ENCODE measurements at places on chromosomes 16 and 17. TPM values are rescaled to one million over a fixed set of nuclear protein-coding genes. Genes with fewer than 3 reads are reported as not detected.

DNA sequence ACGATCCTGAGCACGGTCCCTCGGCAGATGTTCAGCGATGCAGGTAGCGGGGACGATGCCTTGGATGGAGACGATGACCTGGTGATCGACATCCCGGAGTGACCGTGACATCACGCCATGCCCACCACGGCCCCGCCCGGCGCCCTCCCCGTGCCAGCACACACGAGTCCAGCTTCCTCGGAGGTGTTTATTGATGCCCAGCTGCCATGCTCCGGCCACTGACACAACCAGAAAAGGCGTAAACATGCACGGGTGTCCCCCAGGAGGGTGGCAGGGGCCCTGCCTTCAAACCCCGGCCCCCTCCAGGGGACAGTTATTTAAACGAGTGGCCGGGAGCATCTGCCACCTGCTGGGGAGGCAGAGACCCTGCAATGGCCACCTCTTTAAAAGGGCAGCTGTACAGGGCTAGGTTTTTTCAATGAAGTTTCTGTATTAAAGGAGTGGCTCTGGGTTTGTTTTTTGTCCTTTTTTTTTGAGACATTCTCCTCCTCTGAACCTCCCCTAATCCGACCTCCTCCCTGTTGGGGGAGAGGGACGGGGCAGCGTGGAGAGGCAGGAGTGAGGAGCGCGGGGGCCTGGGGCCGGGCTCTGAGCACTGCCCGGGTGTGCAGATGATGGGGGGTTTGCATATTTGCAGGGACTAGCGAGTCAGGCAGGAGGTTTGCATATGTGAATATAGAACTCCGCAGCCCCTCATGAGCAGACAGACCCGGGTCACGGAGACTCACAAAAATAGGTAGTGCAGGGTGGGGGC is 5.3 kb downstream of the DOC2A start:
- peak; percentile 71 for DNase-seq

GRCh38 chr16:87201052-87201451 is 116.1 kb downstream of the C16orf95 start:
- no peak for DNase-seq

DNA sequence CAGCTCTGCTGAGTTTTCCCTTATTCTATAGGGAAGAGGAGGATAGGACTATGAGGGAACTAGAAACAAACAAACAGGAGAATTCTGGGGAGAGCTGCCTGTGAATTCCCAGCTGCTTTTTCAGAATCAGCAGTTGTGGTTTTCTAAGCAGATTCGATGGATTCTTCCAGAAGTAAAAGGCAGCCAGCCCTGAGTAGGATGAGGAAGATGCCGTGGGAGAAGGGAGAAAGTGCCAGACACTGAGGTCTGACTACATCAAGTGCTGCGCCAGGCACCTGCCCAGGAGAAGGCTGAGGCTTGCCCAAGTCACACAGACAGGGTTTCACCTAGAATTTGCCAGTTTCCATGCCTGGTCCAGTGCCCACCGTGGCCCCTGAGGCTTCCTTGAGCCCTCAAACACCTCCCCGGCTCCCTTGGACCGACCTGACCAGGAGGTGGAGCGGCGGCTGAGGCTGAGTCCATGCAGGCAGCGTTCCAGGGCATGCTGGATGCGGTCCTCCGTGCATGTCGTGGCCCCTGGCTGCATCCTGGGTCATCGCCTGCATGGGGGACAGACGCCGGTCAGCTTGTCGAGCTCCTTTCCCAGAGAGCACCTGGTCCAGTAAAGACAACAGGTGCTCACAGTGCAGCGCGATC is 43.6 kb upstream of the PIK3R6 start:
- no peak for DNase-seq

DNA sequence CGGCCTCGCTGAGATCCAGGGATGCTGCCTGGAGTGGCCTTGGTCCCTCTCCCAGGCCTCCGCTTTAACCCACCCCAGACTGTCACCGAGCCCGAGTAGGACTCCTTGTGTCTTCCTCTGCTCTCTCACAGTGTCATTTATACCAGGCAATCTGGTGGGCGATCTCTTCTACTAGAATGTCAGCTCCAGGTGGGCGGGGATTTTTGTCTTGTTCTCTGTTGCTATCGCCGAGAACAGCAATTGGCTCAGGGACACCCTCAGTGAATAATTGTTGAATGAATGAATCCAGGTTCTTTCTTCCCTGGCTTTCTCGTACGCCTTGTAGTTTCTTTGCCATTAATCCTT is 591 bp downstream of the DHX38 start:
- no peak for DNase-seq

Gene GJC1
- total RNA-seq = not detected

- DNase-seq = peak; percentile 31
Measured at GRCh38 chr16:4404967-4405696, 11.3 kb downstream of the CORO7 start.

- DNase-seq = no peak
Measured at GRCh38 chr16:77308163-77308561, 109.0 kb downstream of the SYCE1L start.

- DNase-seq = no peak
Measured at GRCh38 chr17:32634167-32634566, 147.4 kb downstream of the CDK5R1 start.

GRCh38 chr17:42750739-42751344 is 6.0 kb upstream of the EZH1 start:
- no peak for DNase-seq

DNA sequence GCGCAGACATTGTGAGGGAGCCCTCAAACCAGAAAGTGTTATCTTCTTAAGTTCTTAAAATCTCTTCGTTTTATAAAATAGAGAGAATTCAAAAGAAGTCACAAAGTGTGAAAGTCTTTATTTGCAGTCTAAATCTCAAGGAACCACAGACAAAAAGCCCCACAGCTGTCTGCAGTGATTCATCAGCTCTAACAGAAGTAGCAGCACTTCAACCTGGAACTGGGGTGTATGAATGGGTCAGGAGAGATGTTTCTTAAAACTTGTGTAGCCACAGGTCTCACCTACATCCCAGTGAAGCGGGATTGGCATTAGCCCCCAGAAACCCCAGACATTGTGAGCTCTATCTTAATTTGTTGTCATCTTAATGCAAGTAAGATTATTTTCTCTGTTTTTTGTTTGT is 61.1 kb downstream of the CDYL2 start:
- no peak for DNase-seq

DNA sequence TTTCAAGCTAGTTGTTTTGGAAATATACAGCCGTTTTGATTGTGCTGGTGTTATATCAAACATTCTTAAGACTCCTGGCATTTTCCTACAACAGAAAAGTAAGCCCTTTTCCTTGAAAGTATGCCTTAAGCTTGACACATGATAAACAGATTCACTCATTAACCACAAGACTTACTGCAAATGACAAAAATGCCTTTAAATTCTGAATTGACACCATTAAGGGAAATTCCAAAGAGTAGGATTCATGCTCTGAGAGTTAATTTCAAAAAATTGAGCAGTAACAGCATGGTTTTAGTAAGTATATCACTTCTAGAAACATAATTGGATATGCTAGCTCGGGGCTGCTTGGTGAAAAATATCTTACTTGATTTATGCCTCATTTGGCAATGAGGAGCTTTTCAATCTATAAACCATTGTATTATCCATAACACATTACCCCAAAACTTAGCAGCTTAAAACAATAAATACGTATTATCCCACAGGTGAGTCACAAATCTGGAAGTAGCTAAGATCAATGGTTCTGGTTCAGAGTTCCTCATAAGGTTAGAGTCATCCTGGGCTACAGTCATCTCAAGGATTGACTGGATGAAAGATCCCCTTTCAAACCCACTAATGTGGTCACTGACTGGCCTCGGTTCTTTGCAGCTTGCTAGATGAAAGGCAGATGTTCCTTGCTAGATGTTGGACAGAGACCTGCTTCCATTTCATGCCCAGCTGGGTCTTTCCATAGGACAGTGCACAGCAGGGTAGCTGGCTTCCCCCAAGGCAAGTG is 8.2 kb upstream of the PHAF1 start:
- no peak for DNase-seq

GRCh38 chr17:72692676-72693075 is 399.8 kb downstream of the SLC39A11 start:
- DNase-seq = no peak

GRCh38 chr16:16021988-16022682 is 72.7 kb downstream of the ABCC1 start:
- no peak for DNase-seq

- no peak for DNase-seq
Measured at GRCh38 chr17:69314246-69315065, 12.5 kb downstream of the ABCA5 start.

Gene SLC52A1
- total RNA-seq = 0.17 TPM

DNA sequence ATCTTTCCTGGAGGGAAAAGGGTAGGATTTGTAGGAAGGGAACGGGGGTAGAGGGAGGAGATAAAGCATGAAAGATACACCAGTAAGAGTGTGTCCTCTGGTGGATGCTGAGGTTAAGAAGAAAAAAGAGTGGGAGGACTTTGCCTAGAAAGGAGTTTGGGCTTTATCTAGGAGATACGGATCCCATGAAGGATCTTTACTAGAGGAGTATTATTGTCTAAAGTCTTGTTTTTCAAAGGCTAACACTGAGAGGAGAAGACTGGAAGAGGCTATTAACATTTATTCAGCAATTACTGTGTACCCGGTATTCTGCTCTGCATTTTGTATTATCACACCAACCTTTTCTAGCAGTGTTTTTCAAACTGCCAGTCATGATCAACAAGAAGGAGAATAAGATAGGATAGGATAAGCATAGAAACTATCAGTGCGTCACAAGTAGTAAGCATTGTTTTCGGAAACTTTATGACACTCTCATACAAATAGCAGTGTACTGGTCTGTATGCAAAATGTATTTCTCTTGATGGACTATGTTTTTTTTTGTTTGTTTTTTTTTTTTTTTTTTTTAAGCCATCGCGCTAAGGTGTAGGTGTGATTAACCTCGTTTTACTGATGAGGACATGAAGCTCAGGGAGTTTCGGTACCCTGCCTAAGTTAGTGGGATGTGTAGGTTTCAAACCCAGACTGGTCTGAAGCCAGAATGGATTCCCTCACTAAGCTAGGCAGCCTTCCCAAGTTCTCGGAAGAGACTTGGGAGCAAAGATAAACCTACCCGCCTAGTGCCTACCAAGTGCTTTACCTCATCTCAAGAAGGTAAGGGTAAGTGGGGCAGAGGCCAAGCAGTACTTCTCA is 1.3 kb upstream of the SP2 start:
- no peak for DNase-seq

GRCh38 chr16:58433569-58433951 is 41.3 kb downstream of the GINS3 start:
- no peak for DNase-seq

Gene ALOX15B
- not detected for total RNA-seq

- DNase-seq = no peak
Measured at GRCh38 chr17:81566461-81567126, 14.4 kb upstream of the FAAP100 start.

- DNase-seq = no peak
Measured at GRCh38 chr16:88404769-88405168, 22.0 kb downstream of the ZNF469 start.

DNA sequence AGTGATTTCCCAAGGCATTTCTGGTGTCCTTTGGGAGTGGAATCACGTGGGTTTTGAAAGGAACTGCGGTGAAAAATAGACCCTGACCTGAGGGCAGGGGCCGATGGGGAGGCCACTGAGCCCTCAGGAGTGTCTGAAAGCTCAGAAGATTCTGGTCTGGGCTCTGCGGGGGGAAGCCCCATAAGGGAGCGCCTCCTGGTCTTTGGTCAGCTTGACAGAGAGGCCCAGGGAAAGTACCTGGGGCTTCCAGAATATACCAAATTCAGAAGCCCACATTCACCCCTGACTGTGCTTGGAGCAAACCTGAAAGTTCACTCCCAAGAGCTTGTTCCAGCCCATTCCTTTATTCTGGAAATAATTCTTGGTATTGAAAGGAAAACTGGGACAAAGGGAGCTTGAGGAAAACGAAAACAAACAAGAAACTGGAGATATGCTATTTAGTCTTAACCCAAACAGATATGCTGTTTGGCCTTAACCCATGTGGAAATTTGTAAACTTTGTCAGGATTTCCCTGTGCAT is 23.2 kb upstream of the NAGLU start:
- no peak for DNase-seq

- DNase-seq = no peak
Measured at GRCh38 chr16:74901606-74902005, 83.3 kb downstream of the WDR59 start.

Gene SP2
- 21.5 TPM for total RNA-seq

Data from CD4-positive, alpha-beta T cell (primary cell).